Dermis lymphatic vessel endothelial cell (primary cell): ENCODE measurements at places on chromosomes 6 and 20. TPM values are rescaled to one million over a fixed set of nuclear protein-coding genes. Genes with fewer than 3 reads are reported as not detected.

BTNL2 gene
- not detected in 2 replicates for total RNA-seq

OR12D3 gene
- not detected in 2 replicates for total RNA-seq

POPDC3 gene
- 0.26 and 0.33 TPM in 2 replicates for total RNA-seq

SLC22A1 gene
- total RNA-seq: 0.09 and 0.11 TPM in 2 replicates

PTCHD4 gene
- 9.1 and 15.0 TPM in 2 replicates for total RNA-seq

ARFGAP1 gene
- 35.5 and 35.9 TPM in 2 replicates for total RNA-seq

PPP1R3G gene
- 0.52 and 1.7 TPM in 2 replicates for total RNA-seq

HLA-DOA gene
- total RNA-seq: not detected in 2 replicates

OR2H1 gene
- not detected in 2 replicates for total RNA-seq

LPA gene
- not detected in 2 replicates for total RNA-seq

DOK5 gene
- not detected in 2 replicates for total RNA-seq

KIF13A gene
- total RNA-seq: 21.8 and 26.2 TPM in 2 replicates

GPSM3 gene
- 5.9 and 7.5 TPM in 2 replicates for total RNA-seq

SDCBP2 gene
- 3.7 and 5.4 TPM in 2 replicates for total RNA-seq

CDSN gene
- total RNA-seq: under 0.01 TPM in 1 of 2 replicates, not detected in the other

COMMD7 gene
- 23.6 and 26.0 TPM in 2 replicates for total RNA-seq

QKI gene
- 237 and 263 TPM in 2 replicates for total RNA-seq

HMGCLL1 gene
- not detected in 2 replicates for total RNA-seq

DNAH8 gene
- total RNA-seq: under 0.01 TPM in 2 replicates

EHMT2 gene
- total RNA-seq: 24.9 and 29.6 TPM in 2 replicates

SLC16A10 gene
- 0.11 TPM in 1 of 2 replicates, not detected in the other for total RNA-seq
